ENCODE measurements at places on chromosomes 13 and 19. TPM values are rescaled to one million over a fixed set of nuclear protein-coding genes. Genes with fewer than 3 reads are reported as not detected.
A peak's percentile ranks its signal among the peaks of the same experiment; 100 is the strongest.

GRCh38 chr19:16821081-16821480 is 8.1 kb upstream of the SIN3B start:
- no peak overlapping the region for H3K4me3 ChIP-seq
- peaks cover 22% of the 10 kb centered on the region for H3K4me1 ChIP-seq
- DNase-seq = no peak

GRCh38 chr19:3570606-3571011 is 2.1 kb upstream of the HMG20B start:
- peaks cover 15% of the 10 kb centered on the region for H3K4me1 ChIP-seq
- peaks cover 6% of the 10 kb centered on the region for H3K36me3 ChIP-seq
- H3K27me3 ChIP-seq = no peaks in the 10 kb centered on the region
- no peak overlapping the region for H3K4me3 ChIP-seq

GRCh38 chr13:112583592-112584277 is 4.2 kb downstream of the TUBGCP3 start:
- H3K4me3 ChIP-seq = no peak overlapping the region
- H3K27ac ChIP-seq = no peak overlapping the region
- peaks cover 30% of the 10 kb centered on the region for H3K4me1 ChIP-seq
- DNase-seq = no peak

DNA sequence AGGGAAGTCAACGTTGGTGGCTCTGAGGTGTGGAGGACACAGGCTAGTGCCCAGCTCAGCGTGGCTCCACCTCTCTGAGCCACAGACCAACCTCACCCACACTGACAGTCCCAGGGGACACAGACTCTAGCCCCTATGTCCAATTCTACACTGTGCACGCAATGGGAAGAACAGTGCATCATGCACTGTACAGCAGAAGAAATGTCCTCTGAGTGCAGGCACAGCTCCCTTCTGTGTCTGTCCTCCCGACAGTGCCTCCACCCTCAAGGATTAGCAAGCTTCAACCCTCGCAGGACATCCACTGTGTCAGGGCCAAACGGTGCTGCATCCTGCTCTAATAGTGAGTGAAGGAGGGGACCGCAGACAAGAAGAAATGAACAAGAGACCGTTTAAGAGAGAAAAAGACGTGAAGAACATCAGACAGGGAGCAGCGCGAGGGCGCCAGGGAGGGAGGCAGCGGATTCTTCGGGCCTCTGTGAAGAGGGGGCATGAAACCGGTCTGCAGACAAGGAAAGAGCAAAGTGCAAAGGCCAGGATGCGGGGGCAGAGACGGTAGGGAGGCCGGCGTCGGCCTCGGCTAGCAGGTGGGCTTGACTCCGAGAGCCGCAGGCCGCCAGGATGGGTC is 681 bp downstream of the ZNF837 start:
- no peaks in the 10 kb centered on the region for H3K27me3 ChIP-seq
- peak; percentile 59 for DNase-seq
- no peaks in the 10 kb centered on the region for H3K36me3 ChIP-seq
- H3K4me3 ChIP-seq = peak overlapping the region; percentile 90
- H3K27ac ChIP-seq = peak overlapping the region; percentile 96

DNA sequence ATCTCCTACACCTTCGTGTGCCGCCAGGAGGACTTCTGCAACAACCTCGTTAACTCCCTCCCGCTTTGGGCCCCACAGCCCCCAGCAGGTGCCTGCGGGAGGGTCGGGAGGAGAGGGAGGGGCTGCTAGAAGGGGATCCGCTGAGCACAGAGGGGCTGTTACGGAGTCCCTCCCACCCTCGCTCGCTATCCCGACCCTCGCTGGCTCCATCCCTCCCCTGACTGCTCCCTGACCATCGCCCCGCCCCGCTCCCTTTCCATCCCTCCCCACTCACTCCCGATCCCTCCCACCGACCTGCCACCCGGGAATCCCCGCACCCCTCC is 780 bp downstream of the CD177 start:
- no peaks in the 10 kb centered on the region for H3K36me3 ChIP-seq
- peaks cover 11% of the 10 kb centered on the region for H3K27me3 ChIP-seq
- H3K4me1 ChIP-seq = no peaks in the 10 kb centered on the region
- no peak overlapping the region for H3K4me3 ChIP-seq

Gene ZNF470
- 4.2 TPM for total RNA-seq

Gene MKNK2
- 127 TPM for total RNA-seq

Gene JSRP1
- 0.42 TPM for total RNA-seq

Gene LGALS14
- total RNA-seq = not detected

Gene ZNF320
- total RNA-seq = 15.6 TPM

All from chondrocyte (in vitro differentiated cells).